Stimulated activated CD8-positive, alpha-beta memory T cell treated with anti-CD3 and anti-CD28 coated beads, Interleukin-4, amount 100 ng/mL, for 48 hours (primary cell): ENCODE measurements at places on chromosomes 2 and 18.

DNA sequence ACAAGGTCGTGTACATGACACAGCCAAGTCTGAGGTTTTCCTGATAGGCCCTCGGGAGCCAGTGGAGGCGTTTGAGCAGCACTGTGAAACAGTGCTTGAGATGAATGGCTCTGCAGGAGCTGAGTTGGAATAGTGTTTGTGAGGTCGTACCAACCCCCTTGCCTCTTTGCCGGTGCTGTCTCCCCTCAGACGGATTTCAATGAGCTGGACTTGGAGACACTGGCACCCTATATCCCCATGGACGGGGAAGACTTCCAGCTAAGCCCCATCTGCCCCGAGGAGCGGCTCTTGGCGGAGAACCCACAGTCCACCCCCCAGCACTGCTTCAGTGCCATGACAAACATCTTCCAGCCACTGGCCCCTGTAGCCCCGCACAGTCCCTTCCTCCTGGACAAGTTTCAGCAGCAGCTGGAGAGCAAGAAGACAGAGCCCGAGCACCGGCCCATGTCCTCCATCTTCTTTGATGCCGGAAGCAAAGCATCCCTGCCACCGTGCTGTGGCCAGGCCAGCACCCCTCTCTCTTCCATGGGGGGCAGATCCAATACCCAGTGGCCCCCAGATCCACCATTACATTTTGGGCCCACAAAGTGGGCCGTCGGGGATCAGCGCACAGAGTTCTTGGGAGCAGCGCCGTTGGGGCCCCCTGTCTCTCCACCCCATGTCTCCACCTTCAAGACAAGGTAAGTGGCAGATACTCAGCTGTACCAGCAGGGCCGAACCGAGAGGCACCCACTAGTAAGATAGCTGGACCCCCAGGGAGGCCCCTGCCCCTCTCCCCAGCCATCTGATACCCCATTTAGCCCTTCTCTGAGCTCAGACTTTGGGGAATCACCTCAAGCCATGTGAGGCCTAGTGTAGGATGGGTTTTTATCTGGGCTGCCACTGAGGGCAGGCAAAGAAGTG, 83.1 kb downstream of the EPAS1 start:
- peak; percentile 10 for DNase-seq

DNA sequence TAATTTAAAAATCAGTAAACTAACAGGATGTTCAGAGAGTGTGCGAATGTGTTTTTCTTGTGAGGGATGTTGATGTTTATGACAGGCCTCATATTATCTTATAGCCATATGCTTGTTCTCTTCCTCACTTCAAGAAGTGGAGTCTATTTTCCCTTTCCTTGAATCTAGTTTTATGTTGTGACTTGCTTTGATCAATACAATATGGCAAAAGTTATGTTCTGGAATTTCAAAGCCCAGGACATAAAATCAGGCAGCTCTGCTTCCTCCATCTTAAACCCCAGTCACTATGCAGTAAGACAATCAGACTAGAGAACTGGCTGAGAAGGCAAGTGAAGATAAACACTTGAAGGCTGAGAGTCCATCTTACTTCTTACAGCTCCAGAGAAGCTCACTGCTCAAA, 585.1 kb upstream of the NETO1 start:
- DNase-seq: no peak

- no peak for DNase-seq
Measured at GRCh38 chr2:134410831-134411231, 157.0 kb downstream of the MGAT5 start.

GRCh38 chr2:72985136-72985535, 67.8 kb downstream of the EMX1 start:
- DNase-seq: no peak

DNA sequence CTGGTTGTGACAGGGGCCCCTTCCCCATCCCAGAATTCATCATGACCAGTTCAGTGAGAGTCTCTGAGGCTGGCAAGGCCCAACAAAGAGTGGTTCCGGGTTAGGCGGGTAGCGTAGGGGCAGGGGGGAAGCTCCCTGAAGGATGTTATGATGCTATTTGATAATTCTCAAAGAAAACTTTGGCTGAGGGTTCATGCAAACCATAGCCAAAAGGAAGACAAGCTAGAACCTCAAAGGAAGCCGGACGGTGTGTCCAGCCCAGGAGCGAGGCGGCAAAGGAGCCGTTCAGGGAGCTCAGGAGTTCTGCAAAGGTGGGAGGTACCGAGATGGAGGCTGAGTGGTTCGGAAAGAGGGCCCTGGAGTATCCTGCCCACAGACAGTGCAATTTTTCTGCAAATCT, 226.8 kb upstream of the RAB6C start:
- no peak for DNase-seq

DNA sequence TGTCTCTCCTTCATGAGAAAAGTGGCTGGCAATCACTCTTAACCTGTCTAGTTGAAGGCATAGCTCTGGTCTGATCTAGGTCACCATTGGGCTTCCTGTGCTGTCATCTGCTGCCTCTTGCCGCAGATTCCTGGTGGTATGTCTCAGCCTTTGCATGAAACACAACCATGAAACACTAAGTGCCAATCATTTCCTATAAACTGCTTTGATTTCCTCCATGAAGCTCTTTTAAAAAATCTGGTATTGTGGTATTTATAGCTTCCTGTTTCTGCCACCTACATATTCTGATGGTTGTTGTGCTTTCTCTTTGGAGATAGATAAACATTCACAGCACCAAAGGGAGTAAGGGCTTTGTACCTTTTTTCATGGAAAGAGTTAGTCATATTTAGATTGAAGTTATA, 120.0 kb upstream of the EPC2 start:
- DNase-seq: peak; percentile 51

GRCh38 chr2:21163213-21163612, 39.4 kb downstream of the TDRD15 start:
- no peak for DNase-seq

DNA sequence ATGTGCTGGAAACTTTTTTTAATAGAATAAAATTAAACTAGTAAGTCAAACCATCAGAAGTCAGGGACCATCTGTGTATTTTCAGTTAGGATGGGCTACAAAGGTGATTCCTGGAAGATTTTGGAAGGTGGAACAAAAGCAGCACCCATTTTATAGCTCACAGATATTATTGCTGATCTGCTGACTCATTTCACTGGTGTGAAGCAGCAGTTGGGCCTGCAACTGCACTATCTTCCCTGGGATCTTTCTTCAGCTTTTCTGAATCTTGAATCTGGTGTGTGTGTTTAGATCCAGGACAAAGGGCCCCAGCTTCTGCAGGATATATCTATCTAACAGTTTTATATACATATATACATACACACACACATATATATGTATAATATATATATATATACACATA, 35.6 kb upstream of the BCL11A start:
- DNase-seq: no peak

GRCh38 chr18:63585988-63586387, 1.2 kb upstream of the SERPINB13 start:
- DNase-seq: no peak

GRCh38 chr2:68357605-68358337, 7.3 kb upstream of the PLEK start:
- DNase-seq: no peak

GRCh38 chr18:38966841-38967240, 1401.2 kb upstream of the CELF4 start:
- no peak for DNase-seq

GRCh38 chr2:104420420-104420819, 433.5 kb upstream of the POU3F3 start:
- DNase-seq: no peak

- DNase-seq: no peak
Measured at GRCh38 chr2:230934231-230935129, 9.4 kb upstream of the GPR55 start.

DNA sequence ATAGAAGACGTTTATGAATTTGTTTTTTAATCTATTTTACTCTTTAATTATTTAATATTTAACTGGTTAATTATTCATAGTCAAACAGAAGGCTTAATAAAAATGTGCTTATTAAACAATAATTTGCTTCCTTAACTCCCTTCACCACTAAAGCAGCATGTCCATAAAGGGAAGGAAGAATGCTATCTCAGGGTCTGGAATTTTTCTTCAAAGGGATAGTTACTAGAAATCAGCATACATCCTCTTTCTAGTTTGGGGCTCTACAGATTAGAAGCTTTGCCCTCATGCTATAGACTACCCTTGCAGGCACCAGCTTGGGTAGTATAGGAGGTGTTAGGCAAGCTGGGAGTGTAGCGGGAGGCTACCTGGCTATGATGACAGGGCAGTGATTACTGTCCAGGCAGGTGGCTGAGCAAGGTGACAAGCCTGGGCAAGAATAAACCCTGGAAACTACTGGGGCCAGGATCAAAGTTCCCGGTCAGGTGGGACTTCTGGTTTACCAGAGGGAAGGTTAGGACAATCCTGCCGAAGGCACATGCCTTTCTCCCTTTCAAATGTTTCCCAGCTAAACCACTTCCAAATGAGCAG, 276.0 kb upstream of the REV1 start:
- DNase-seq: no peak

- DNase-seq: no peak
Measured at GRCh38 chr2:9405636-9406035, 17.7 kb downstream of the ITGB1BP1 start.
